Kidney epithelial cell (primary cell): ENCODE measurements at places on chromosomes 5 and 9.

GRCh38 chr5:16932401-16932800 is 3.7 kb downstream of the MYO10 start:
- DNase-seq, result no peak

DNA sequence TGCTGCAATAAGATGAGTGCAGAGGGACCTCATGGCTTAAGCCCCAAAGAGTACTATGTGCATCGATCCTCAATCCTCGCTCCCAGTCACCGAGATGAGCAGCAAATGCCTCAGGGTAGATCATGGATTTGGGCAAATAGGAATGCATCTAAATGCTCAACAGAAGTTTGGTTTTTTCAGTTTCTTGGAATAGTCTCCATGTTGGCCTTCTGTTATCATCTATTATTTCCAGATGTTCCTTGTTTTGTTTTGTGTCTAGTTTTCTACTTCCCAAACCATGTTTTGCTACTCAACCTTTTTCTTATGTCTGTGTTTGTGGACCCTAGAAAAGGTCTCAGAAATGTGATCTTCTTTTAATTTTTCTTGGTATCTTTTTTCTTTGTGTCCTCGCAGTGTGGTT is 43.5 kb upstream of the RASGRF2 start:
- no peak for DNase-seq

- no peak for DNase-seq
Observed at GRCh38 chr5:179323026-179323870, 22.0 kb downstream of the ADAMTS2 start.

- DNase-seq, result no peak
Observed at GRCh38 chr5:29462241-29462640, 1731.2 kb upstream of the CDH6 start.

DNA sequence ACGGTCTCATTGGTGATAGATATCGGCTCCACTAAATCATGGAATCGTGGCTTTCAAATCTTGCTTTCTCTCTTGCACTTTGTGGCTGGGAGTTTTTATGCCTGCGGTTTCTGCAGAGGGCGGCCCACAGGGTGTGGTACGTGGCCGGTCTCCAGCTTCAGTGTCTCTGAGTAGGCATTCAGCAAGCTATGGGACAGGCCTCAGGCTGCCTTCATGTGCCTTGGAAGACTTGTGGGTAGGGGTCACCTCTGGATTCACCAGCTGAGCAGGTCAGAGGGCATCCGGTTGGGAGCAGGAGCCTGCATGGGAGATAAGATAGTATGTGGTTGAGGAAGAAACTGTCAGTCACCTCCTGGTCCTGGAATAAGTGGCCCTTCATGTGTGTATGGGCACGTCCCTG is 47.7 kb downstream of the AMBP start:
- no peak for DNase-seq

- DNase-seq, result no peak
Observed at GRCh38 chr9:32161720-32162119, 222.7 kb upstream of the ACO1 start.

DNA sequence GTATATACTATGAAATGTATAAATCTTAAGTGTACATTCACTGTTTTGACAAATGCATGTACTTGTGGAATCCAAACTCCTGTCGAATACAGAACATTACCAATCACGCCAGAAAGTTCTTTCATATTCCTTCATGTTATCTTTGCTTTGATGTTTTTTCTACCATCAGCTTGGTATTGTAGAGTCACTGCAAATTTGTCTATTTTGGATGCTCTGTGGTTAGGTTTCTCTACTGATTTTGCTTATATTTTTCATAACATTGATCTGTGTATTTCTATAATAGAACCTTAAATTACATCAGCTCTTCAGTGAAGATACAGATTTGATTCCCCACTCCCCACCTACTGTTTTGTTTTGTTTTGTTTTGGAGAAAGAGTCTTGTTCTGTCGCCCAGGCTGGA is 30.8 kb downstream of the HABP4 start:
- no peak for DNase-seq

DNA sequence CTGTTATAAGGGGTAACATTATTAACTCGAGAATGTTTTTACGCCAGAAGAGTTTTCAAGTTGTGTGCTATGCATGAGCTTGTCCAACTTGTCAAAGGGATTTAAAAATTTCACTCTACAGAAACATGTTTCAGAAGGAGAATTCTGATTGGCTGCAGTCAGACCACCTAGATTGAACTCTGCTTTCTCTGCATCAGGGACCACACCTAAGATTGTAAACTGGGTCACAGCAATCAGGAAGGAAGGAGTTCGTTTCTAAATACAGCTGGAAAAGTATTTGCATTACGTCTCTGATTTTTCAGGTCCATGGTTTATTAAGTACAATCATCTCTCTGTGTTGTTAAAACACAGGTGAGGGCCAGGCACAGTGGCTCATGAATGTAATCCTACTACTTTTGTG is 5.8 kb downstream of the GLRX start:
- no peak for DNase-seq

DNA sequence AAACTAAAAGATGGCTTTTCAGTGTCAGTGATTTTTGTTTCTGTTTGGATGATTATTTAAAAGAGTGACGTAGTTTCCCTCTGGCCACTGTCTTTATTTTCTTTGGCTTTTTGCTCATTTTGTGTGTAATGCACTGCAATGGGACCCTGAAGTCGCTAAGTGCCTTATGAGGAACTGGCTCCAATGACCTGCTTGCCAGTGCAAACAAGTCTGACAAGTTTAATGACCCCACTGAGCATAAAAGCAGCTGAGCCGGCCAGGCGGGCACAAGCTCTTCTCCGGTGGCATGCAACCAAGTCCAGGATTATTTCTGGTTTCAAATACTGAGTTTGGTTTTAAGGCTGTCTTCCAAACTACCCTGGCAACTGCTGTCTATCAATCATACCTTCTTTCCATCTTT is 15.6 kb upstream of the GNA14 start:
- DNase-seq, result peak; percentile 9

DNA sequence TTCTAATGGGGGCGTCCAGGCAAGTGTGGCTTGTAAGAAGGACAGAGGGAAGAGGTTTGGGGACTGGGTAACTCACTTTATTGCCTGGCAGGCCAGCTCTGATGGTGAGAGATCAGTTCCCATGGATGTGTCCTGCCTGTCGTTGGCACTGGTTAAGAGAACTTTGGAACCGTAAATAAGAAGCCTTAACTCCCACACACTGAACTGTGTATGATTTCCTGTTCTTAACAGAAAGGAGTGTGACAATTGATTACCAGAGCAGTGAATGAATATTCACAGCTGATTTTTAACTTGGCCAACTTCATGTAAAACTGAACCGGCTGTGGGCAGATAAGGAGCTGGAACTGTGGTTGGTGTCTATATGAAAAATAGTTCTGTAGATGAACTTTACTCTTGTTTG is 63.2 kb downstream of the MEGF10 start:
- no peak for DNase-seq

DNA sequence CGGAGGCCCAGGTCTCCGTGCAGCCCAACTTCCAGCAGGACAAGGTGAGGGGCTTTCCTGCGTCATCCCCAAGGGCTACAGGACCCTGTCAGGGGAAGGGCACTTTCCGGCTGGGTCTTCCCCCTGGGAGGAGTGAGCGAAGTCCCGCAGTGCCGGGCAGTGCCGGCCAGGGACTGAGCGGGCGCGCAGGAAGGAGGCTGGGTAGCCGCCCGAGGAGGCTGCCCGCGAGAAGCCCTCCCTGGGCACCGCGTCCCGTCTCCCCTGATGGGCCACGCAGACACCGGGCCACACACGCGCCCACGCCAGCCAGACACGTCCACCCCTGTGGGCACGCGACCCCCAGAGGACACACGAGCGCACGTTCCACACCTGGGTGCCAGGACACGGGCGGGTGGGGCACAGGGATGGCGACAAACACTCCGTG is 357 bp downstream of the PTGDS start:
- DNase-seq, result no peak

DNA sequence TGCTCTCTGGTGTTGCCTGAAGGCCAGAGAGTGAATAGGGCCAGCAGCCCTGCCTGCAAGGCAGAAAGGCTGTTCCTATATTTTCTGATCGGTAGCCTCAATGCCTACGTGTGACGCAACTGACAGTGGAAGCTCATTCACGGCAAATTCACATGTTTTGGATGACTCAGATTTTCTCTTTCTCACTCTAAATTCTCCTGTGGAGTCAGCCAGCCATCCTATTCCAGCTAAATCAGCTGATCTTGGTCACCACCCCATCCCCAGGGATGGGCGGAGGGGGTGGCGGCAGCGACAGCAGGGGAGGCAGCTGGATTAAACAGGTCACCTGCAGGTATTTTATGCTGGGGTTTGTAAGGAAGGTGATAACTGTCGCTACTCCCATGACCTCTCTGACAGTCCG is 52.3 kb downstream of the ZNF510 start:
- DNase-seq, result no peak

GRCh38 chr9:106857811-106858470 is 5.0 kb upstream of the ZNF462 start:
- DNase-seq, result no peak

DNA sequence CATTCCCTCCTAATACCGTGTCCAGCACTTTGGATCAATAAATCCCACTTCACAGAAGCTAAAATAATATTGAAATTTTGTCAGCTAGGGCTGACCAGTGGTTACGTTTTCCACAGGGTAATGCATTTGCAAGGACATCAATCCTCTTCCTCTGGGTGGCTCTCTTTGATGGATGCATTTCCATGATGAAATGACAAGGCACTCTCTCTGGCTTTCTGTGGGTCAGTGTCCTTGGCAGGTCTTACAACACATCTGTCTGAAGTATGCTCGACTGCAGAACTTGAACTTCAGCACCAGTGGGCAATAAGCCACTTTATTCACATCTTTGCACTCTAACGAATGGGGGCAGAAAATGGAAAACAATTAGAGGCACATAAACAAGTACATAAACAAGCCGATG is 330.1 kb downstream of the ADAMTS6 start:
- no peak for DNase-seq

- DNase-seq, result no peak
Observed at GRCh38 chr5:138807182-138807581, 54.0 kb downstream of the CTNNA1 start.

GRCh38 chr9:122201641-122202040 is 27.1 kb downstream of the LHX6 start:
- no peak for DNase-seq
